ENCODE measurements at places on chromosomes 13 and 19. TPM values are rescaled to one million over a fixed set of nuclear protein-coding genes. Genes with fewer than 3 reads are reported as not detected.

DNA sequence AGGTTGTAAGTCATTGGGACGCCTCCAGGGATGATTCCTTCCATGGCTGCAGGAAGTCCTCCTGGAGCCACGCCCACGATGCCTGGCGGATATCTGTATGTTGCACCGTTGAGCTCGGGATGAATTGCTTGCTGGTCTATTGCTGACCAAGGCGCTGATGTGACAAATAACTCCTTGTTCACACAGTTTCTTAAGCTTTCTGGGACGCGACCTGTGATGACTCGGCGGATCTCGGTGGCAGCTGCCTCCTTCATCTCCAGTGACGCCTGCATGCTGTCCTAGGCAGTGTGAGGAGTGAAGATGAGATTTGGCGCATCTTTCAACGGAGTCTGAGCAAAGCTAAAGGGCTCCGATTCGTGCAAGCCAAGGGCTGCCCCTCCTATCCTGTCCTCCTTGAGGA, 7.6 kb upstream of the ZNF566 start:
- no peak for DNase-seq

- DNase-seq: no peak
Measured at GRCh38 chr19:2523630-2524311, 47.8 kb downstream of the GADD45B start.

DNA sequence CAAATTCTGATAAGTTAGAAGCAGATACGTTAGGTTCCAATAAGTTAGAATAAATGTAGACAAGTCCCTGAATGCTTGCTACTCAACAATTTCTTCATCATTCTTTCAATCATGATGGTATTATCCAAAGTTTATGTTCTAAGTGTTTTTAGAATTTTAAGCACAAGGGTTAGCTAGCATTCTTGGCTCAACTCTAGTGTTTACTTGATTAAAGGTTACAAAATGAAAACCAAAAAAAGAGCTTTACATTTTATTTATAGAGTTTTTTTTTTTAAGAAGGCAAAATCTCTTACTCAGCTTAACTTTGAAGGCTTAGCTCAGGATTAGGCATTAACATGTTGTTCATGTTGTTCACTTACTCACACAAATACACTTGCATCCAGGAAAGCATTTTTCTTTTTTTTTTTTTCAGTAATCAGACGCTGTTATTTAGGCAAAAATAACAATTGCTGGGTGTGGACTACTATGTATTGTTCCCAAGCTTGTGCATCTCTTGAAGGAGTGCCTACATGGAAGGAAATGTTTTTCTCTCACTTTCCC, 420.6 kb downstream of the DCT start:
- DNase-seq: no peak

DNA sequence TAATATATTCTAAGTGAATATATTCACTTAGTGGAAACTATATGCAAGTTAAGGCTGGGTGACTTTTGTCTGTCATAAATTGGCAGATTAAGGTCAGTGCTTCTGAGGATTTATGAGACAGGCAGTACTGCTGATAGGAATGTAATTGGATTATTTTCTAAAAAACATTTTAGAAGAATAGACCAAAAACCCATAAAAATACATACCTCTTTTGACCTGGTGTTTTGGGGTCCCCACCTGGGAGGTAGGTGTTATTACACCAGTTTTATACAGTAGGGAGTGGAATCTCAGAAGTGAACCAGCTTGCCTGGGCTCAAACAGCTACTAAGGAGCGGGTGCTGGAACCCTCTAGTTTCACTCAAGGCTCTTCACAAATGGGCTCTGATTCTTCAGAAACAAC, 25.3 kb downstream of the COG3 start:
- DNase-seq: no peak

ERFL gene
- polyA plus RNA-seq: not detected

ACER1 gene
- polyA plus RNA-seq: not detected

KIR3DL2 gene
- not detected for polyA plus RNA-seq

PBX4 gene
- polyA plus RNA-seq: 0.63 TPM

SERP2 gene
- 5.7 TPM for polyA plus RNA-seq

All from AG04450 (cell line).